Stimulated activated CD4-positive, alpha-beta T cell treated with anti-CD3 and anti-CD28 coated beads, Interleukin-4, amount 100 ng/mL, for 4 hours (primary cell): ENCODE measurements at places on chromosomes 11 and 22.

- DNase-seq, result no peak
Observed at GRCh38 chr11:76789443-76789719, 6.2 kb downstream of the TSKU start.

DNA sequence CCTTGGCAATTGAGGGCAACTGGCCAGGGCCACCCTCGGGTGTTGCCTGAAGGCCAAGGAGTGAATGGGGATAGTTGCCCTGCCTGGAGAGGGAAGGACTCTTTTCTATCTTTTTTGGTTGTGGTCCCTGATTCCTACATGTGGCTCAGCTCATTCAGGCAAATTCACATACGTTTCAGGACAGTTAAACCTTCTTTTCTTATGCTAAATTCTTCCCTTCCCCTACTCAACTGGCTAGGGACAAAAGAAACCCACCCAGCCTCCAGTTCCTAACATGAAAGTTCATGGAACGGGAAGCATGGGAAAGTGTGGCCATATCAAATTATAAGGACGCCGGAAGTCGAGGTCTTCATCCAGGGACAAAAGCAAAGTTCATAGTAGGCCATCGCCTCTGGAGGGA lies 26.3 kb upstream of the APLNR start:
- DNase-seq, result no peak

DNA sequence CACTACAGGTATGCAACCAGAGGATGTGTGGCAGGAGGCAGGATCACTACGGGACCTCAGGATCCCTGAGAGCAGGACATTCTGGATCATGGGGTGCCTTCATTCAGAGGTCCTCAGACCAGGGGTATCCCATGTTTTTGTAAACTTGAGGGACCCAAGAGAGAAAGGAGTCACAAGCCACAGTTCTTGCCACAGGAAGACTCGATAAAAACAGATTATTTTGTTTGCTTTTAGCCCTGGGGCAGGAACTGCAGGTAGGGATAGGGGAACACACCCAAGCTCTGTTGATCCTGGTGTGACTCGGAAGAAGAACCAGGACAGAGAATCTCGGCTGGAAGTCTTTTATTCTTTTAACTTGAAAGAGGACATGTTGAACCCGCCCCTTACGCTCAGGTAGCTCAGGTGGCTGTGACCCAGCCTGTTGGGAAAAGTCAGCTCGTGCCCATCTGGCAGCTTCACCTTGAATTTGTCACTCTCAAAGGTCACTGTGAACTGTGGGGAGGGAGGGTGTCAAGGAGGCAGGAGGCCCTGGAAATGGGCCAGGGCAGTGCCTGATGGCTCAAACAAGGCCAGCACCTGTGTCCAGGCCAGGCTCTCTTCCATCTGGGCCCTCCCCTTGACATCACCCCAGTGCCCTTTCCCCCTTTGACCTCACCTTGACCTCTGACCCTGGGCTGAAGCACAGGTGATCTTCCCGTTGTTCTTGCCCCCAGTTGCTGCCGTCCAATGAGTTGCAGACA lies 9.8 kb downstream of the LGALS2 start:
- DNase-seq, result no peak

- no peak for DNase-seq
Observed at GRCh38 chr11:96332126-96332771, 10.7 kb downstream of the MAML2 start.

DNA sequence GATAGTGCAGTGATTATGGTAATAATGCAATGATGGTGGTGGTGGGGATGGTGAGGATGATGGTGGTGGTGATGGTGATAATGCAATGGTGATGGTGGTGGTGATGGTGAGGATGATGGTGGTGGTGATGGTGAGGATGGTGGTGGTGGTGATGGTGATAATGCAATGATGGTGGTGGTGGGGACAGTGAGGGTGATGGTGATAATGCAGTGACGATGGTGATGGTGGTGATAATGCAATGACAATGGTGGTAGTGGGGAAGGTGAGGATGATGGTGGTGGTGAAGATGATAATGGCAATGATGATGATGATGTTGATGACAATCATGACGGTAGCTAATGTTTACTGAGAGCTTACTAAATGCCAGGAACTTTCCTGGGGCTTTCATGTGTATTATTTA lies 79.6 kb upstream of the MYOD1 start:
- DNase-seq, result no peak

DNA sequence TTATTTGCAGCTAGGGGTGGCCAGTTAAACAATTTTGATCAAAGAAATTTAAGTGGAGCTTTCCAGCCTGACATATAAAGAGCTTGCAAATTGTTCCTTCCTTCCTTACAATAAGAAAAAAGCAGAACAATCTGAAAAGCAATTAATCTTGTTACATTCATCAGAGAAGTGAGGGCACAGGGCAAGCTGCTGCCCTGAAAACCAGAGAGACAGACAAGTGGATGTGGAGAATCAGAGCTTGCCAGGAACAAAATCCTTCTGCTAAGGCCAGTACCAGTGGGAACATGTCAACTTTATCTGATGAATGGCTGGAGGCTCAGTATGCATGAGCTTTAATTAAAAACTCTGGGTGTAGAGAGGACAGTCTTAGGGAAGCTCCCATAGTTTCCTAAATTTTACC lies 8.8 kb downstream of the CCDC179 start:
- DNase-seq, result no peak

GRCh38 chr11:12105471-12105870 lies 4.9 kb upstream of the MICAL2 start:
- DNase-seq, result no peak

DNA sequence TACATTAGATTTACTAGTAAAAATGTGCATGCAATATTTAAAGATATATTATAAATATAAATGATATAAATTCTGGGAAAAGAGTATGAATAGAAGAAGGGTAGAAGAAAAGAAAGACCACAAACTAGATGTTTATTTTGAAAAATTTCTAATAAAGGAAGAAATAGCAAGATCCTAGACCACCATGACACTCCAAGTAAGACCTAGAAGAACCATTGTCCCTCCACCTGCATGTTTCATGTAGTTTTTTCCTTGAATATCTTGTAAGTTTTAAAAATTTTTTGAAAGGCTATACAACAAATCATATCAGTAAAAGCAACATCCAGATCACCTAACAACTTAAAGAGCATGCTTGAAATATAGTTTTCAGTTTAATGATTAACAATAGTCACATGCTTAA lies 46.8 kb downstream of the ARHGAP32 start:
- no peak for DNase-seq

GRCh38 chr11:124543554-124543953 lies at the start of gene OR8B12:
Gene OR8B12 (minus strand): TSS chr11:124543654. CDS start chr11:124543654, 0 bp downstream.
- DNase-seq, result no peak

- no peak for DNase-seq
Observed at GRCh38 chr11:67252831-67253239, 13.4 kb upstream of the GRK2 start.

DNA sequence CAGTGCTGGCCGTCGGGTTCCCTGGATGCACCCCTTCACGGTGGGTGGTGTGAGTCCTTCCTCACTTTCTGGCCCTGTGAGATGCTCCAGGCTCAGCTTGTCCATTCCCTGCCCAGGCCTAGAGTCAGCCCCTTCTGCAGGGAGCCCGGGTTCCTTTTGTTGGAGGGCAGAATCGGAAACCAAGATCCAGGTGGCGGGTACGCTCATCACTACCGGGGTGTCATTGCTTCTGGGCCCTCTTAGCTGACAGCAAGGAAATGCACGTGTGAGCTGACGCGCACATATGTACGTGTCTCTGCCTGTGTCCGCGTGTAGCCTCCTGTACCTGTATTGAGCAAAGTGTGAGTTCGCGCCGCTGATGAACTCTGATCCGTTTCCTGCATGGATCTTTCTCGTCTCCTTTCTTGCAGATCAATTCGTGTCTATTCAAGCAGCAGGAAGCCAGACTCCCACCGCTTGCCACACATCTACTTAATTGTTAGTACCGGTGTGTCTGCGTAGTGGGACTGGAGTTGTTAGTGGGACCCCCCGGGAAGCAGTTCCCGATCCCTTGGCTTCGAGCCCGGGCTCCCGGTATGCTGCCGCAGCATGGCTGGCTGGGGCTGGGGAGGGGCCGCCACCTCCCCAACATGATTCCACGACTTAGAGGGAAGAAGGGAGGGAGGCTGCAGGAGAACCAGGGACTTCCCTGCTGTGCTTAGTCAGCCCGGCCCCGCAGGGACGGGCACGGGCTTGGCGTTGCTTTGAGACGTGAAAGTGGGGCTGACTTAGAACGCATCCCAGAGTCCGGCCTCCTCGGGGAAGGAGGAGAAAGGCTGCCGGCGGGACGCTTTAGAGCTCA lies 35.9 kb upstream of the GRAMD4 start:
- no peak for DNase-seq

DNA sequence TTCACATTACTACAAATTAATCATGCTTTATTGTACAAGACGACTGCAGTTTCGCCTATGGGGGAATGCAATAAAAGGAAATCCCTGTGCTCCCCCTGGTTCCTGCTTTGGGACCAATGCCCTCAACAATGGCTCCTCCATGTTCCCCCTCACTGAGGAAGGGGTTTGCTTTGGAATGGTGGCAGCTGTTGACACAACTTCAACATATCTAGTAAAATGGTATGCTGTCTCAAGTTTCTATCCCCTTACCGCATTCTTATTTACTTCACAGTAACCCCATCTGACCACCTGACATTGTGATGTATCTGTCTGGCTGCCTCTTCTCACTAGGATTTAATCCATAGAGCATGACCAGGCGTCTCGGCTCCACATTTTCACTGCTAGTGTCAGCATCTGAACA lies 48.8 kb downstream of the PIWIL3 start:
- DNase-seq, result no peak

DNA sequence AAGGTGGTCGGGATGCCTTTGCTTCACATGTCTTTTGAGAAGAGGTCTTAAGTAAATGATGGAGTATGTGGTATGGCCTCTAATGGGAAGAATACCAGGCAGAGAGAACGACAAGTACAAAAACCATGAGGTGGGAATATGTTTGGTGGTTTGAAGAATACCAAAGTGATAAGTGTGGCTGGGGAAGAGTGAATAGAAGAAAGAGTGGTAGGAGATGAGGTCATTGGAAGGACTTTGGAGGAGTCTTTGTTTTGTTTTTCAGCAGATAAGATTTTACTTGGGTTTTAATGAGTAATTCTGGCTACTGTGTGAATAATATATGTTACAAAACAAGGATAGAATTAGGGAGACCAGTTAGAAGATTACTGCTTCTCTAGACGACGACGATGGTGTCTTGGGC lies 515.4 kb downstream of the RAB38 start:
- no peak for DNase-seq

- no peak for DNase-seq
Observed at GRCh38 chr11:69156673-69157155, 979 bp downstream of the SMIM38 start.

- peak; percentile 99 for DNase-seq
Observed at GRCh38 chr11:694563-695287, at the start of gene DEAF1. Gene DEAF1 (minus strand): TSS chr11:695222. CDS start chr11:695047, 175 bp downstream.

GRCh38 chr11:19979519-19979845 lies 180.8 kb downstream of the DBX1 start:
- DNase-seq, result no peak

DNA sequence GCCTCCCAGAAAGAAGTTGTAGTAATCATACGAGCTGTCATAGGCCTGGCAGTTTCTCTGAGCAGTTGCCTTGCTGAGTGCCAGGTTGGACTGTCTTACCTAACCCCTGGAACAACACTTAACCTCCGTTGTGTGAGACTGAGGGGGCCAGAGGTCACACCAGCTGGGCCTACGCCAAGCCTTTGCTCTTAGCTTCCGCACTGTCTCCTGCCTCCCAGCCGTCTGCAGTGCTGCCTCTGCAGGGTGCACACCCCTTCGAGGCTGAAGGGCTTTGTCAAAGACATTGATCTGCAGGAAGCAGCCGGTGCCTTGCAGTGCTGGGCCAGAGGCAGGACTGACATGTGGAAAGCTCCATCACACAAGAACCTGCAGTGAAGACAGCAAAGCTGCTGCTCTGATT lies 16.7 kb downstream of the TAB1 start:
- DNase-seq, result no peak

DNA sequence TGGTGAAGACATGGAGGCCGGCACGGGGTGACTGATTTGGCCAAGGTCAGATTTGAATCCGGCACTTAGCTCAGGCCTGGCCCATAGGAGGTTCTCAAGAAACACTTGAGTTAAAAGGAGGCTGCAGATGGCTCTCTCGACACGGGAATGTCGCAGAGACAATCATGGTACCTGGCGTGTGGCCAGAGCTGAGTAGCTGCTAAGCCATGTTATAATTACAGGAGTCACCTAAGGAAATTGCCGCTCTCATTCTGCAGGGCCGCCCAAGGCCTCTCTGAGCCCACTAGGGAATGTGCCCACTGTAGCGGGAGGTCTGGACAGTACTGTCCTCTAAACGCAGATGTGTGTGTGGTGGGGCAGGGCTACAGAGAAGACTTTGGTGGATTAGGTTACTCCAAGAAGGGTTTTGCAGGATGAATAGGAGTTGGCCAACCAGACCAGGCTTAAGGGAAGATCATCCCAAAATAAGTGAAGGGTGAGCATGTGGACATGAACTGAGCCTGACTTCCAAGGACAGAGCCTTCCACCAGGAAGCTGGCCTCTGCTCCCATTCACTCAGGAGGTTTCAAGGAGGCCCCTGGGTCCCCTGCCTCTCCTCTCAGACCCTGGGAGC lies 19.3 kb upstream of the PRR5 start:
- no peak for DNase-seq
